ENCODE measurements at places on chromosomes 13 and 19.

DNA sequence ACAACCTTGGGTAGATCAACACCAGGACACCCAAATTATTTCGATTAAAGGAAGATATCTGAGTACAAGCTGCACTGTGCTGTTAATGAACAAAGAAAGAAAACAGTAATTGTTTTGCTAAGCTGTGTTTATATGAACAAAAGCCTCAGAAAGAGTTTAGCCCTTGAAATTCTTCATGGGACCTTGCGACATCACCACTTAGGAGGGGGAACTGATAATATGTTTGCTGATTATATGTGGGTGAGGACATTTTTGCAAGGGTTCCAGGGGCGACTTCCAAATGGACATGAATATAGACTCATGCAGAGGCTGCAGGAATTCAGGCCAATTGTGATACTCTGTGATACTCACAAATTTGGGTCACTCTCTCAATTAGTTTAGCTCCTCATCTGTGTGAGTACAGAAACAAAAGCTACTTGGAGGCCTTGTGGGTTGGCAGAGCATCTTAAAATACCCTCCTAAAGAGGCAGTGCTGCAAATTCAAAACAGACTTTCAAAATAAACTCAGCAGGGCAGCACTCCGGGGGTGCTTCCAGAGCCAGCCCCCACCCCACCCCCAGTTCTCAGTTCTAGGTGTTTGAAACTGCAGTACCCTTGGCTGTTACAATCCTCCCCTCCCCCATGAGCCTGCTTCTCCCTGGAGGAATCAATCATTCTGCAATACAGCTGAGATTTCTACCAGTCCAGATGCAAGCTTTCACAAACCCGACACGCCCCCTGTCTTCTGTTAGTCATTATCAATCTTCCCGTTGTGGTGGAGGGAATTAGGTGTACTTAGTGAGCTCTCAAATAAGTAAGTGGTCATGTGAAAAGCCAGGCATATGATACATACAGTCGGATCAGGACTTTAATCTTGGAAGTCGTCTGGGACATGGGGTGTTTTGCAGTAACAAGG lies 97.0 kb upstream of the MBNL2 start:
- no peak for DNase-seq

DNA sequence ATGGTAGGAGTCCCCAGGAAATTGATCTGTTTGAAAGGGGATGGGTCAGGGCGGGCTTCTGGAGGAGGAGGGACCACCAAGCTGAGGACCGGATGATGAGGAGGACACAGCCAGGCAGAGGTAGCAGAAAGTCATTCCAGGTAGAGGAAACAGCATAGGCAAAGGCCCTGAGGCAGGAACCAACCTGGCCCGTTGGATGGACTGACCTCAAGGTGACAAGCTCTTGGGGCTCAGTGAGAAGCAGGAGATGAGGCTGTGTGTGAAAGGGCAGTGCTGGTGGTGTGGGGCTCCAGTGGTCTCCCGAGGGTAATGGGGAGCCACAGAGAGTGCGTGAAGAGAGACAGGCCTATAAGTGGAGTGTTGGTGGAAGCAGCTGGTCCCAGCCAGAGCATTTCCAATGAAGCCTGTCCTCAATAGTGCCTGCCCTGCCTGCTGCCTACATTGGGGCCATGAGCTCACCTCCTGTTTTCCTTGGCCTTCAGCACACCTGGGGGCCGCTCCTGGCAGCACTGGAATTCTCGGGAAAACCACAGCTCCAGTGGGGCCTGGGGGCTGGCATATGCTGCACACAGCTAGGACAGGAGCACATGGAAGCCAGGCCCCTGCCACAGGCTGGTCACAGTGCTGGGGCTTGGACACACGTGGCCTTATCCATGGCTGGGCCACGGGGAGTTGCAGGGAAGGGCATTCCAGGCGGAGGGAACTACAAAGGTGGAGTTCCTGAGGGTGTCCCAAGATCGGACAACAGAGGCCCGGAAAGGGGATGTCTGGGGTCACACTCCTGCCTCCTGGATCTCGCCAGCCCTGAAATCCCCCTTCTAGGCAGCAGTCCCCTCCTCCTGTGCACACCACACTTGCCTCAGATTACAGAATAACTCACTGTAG lies 2.3 kb upstream of the COMP start:
- no peak for DNase-seq

DNA sequence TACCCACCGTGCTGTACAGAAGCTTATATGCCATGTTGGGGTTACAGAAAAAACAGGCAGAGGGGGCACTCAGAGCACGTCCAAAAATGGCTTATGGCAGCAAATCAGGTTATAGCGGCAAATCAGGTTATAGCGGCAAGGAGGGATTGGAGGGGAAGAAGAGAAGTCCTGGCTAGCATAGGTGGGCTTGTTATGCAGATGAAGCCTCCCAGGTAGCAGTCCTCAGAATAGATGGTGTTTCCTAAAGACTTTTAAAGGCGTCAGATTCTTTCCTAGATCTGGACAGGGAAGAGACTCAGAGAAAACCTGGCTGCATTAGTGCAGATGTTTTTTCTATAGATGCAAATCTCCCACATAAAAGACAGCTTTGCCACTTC lies 19.8 kb upstream of the PLEKHF1 start:
- no peak for DNase-seq

GRCh38 chr13:36973621-36974295 lies 25.4 kb downstream of the ALG5 start:
- no peak for DNase-seq

- no peak for DNase-seq
These were observed 46.0 kb downstream of the USP12 start for GRCh38 chr13:27125357-27126282.

- no peak for DNase-seq
These were observed 526.2 kb downstream of the UQCRFS1 start for GRCh38 chr19:28686756-28687155.

Data from CD4-positive, alpha-beta T cell treated with Interleukin-12 subunit alpha and Interleukin-12 subunit beta, for 1 hour (primary cell).